ENCODE measurements at places on chromosomes 3 and 15.

- no peak for DNase-seq
Observed at GRCh38 chr3:150278843-150279381, 129.2 kb upstream of the TSC22D2 start.

DNA sequence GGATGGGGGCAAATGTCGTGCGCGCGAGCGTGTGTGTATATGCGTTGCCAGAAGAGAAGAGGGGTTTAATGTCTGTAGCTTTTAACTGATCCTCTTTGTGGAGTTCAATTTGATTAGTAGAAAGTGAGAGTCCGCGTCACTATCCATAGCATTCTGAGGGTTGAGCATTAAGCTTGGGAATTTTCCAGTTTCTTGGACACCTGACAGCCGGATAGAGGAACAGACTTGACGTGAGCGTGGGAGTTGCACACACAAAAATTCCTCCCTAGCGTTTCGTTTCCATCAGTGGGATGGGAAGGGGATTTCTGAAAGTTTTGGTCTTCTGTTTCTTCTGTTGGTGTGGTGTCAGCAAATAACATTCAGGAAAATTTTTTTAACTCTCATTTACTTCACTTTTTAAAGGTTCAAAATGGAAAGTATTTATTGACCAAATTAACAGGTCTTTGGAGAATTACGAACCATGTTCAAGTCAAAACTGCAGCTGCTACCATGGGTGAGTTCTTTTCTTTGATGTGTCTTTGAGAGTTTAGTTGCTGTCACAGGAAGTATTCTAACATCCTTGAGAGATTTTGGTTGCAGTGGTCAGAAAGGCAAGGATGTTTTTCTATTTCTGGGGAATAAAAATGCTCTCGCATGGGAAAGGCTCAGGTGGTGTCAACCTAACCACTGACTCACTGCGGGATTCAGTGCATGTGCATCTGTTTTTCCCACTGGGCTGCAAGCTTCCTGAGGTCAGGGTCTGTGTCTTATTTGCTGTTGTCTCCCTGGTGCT lies 841 bp downstream of the POGLUT1 start:
- DNase-seq: no peak

DNA sequence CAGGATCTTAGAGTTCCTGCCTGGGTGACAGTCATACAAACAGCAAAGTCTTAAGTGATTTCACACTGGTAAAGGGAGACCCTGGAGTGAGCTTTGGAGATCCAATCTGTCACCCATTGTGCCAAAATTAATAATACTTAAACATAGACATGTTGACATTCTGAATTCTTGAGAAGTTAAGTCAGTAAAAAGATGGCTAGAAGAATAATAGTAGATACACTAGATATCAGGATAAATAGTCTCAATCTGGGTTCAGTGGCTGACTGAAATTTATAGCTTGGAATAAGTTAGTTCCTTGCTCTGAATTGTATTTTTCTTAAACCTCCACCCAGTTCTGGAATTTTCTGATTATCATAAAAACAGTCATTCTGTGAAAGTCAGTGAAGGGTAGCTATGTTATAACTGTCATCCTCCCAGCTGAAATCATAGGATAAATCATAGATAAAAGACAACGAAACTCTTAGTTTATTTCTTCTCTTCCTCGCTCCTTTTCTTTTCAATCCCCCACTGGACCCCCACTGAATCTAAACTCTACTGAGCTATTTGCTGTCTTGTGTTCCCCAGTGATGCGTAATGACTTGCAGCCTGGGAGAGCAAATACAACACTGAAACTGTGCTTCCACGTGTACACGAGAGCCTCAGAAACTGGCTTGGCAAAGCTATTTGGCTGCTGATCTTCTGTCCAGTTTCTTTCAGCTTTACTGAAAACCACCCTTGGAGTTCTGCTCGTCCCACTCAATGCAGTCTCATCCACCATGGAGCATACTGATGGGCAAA lies 175.4 kb upstream of the TP63 start:
- DNase-seq: no peak

DNA sequence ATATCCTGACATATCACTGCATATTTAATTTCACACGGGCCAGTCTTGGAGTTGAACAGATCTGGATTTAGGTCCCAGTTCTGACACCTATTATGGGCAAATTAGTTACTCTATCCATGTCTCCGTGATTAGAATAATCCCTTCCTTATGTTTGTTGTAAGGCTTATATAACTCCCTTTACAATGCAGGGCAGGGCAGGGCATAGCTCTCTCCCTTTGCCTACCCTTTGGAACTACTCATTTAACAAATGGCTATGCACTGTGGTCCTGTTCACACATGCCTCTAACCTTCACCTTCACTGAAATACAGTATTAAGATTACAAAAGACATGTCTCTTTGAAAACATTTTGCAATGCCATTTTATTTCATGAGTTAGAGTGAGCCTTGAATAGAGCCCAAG lies 24.8 kb upstream of the ATP13A5 start:
- DNase-seq: no peak

GRCh38 chr3:108250626-108251025 lies 28.4 kb upstream of the IFT57 start:
- no peak for DNase-seq

GRCh38 chr3:155382396-155383042 lies 89.0 kb upstream of the STRIT1 start:
- DNase-seq: no peak

DNA sequence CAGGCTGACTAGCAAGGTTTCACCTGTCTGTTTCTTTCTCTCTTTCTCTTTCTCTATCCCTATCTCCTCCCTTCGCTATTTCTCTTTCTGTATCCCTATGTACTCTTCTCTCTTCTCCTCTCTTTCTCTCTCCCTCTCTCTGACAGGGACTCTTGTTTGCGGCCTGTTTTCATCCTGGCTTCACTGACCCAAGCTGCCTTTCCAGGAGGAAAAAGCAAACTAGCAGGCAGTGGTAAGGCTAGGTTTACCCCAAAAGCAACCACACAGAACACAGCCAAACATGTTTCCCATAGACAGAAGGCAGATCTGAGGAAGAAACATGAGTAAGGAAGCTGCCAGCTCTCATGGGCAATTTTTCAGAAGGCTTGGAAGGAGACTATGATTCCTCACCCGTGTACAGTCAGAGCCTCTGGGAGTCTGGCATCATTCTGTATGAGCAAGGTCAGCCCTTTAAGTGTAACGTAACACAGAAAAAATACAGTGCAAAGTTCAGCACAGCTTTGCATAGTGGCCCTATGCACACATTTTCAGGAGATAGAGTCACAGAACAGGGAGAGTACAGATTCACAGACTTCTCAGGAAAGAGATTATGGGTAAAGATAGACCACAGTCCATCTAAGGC lies 61.0 kb downstream of the OCA2 start:
- DNase-seq: no peak

GRCh38 chr3:145429546-145429945 lies 731.4 kb downstream of the PLOD2 start:
- no peak for DNase-seq

DNA sequence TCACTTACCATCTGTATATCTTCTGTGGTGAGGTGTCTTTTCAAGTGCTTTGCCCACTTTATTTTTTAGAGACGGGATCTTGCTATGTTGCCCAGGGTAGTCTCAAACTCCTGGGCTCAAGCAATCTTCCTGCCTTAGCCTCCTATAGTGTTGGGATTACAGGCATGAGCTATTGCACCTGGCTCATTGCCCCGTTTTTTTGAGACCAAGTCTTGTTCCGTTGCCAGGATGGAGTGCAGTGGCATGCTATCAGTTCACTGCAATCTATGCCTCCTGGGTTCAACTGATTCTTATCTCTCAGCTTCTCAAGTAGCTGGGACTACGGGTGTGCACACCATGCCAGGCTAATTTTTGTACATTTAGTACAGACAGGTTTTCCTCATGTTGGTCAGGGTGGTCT lies 52.5 kb upstream of the TTBK2 start:
- DNase-seq: no peak

- no peak for DNase-seq
Observed at GRCh38 chr3:64571982-64572381, 115.8 kb downstream of the ADAMTS9 start.

GRCh38 chr15:50024281-50024680 lies 94.8 kb downstream of the ATP8B4 start:
- DNase-seq: no peak

- no peak for DNase-seq
Observed at GRCh38 chr15:62115847-62116246, 49.1 kb downstream of the C2CD4A start.

DNA sequence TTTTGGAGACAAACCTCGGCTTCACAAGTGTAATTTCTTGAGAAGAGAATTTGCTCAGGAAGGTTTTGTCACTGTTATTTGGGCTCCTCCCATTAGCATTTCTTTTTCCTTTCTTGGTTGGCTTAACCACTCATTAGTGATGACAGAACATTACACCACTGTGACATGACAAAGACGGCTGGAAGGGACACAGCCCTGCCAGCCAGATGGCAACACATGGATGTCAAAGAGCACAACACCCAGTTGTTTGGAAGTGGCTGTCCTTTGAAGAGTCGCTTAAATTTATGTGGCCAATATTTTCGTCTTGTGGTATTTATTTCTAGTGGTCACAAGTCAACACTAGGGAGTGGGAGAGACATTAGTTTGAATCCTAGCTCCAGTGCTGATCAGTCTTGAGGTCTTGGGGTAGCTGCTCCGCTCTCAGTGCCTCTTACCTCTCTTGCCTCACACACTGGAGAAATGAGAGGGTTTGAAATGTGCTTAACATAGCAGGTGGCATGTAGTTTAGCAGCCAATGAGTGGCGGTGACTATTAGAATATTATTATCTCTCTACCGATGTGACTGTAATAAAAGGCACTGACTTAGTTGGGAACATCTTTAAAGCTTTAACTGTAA lies 92.8 kb downstream of the FRMD4B start:
- no peak for DNase-seq

- no peak for DNase-seq
Observed at GRCh38 chr3:46492890-46493547, 4.8 kb upstream of the RTP3 start.

- no peak for DNase-seq
Observed at GRCh38 chr15:62873203-62873602, 169.3 kb upstream of the TPM1 start.

DNA sequence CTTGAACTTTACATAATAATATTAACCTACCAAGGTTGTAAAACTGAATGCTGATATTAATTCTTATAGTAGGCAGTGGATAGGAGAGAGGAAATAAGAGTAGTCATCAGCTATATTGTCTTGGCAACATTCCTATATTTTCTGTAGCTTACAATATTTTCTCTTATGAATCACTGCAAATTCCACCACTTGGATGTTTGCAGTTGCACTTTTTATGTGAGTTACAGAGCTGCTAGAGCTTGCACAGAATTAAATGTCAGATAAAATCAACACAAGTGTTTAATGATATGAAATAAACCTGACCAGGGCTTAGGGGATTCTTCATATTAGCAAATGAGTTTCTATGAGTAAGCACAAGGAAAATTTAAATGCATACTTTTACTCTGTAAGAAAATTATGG lies 1710.1 kb downstream of the SI start:
- no peak for DNase-seq

DNA sequence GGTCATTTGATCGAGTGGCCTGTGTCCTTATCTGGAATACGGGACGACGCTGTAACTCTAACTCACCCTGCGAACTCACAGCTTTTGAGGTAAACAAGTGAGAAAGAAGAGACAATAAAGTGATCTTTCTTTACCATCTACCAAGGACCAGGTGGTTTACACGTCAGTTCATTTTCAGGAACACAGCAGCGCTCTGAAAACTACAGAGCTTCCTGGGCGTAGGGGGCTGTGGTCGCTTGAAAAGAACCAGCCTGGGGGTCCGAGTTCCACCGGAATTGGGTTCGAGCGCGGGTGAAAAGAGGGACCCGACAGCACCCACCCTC lies 357 bp downstream of the KIAA1143 start:
- DNase-seq: no peak

- no peak for DNase-seq
Observed at GRCh38 chr3:159149633-159150032, 347.8 kb downstream of the MFSD1 start.

DNA sequence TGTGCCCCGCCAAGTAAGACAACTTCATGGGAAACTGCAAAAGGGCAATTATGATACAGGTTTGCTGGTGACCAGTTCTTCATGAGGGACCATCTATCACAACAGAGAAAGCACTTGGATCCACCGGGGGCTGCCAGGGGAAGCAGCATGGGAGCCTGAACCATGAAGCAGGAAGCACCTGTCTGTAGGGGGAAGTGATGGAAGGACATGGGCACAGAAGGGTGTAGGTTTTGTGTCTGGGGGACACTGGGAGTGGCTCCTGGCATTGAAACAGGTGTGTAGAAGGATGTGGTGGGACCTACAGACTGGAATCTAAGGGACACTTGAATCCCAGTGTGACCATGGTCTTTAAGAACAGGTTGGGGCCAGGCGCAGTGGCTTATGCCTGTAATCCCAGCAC lies 22.6 kb downstream of the MKRN2 start:
- no peak for DNase-seq

DNA sequence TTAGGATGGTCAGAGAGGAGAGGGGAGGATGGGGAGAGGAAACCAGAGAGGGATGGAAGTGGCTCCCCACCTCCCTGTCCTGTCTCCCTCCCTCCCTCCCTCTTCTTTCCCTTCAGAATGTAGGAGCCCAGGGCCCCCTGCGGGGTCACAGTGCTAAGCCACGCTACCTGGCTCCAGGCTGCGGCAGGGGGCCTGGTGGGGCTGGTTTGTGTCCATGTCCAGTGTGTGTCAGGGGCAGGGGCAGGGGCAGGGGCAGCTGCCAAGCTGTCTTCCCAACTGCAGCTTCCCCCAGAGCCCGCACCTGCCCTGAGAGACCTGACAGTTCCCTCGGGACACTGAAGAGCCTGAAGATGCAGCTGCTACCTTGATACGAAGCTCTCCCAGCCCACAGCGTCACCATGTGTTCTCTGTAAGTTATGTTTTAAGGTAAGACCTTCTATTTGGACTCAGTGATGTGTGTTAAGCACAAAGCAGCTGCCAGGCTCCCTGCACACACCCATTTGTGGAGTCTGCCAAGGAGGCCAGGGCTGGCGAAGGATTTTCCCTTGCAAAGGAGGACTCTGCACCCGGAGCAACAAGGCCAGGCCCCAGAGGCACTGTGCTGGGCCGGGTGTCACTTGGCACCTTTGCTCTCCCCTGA lies 121.8 kb upstream of the SMAD3 start:
- no peak for DNase-seq

DNA sequence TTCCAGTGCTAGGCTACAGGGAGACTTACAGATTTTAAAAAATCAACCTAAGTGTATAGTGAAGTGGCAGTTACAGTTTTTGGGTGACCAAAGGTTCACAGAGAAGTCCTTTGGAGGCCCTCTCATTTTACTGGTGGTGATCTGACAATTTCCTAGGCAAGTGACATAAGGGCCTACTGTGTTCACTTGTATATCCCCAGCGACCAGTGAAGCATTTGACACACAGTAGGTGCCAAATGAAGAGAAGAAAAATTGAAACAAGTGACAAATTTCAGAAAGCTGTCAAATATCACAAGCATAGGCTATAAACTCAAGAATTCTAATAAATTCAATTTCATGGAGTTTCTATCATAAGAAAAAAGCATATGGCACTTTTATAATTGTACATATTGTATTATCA lies 89.5 kb downstream of the RPL22L1 start:
- DNase-seq: no peak

All from stimulated activated CD8-positive, alpha-beta memory T cell treated with anti-CD3 and anti-CD28 coated beads, Interleukin-4, amount 100 ng/mL, for 1 hour (primary cell).